Astrocyte (in vitro differentiated cells and primary cell): ENCODE measurements at places on chromosomes 12 and 14. TPM values are rescaled to one million over a fixed set of nuclear protein-coding genes. Genes with fewer than 3 reads are reported as not detected.
A peak's percentile ranks its signal among the peaks of the same experiment; 100 is the strongest.

DNA sequence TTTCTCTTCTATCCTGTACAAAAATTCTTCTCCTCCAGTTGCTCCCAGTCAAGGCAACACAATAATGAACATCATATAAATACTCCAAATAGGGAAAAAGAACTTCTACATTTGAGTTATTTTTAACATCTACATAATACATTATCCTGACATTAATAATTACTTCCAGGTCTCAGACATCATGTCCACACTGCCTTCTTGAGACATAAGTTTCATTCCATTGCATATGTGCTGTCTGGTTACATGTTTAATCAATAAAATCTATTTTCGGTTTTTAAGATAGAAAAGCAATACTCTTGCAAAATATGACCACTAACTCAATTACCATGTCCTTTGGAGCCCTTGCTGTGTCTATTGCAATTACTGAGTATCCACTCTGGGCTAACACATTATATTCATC lies 881.9 kb downstream of the GALC start:
- no peak for DNase-seq

Gene MLF2
- total RNA-seq: 302 and 316 TPM in 2 replicates

- no peak for DNase-seq
These were observed 68.5 kb upstream of the LGR5 start for GRCh38 chr12:71371122-71371521.

GRCh38 chr14:76962303-76962660 lies 66.2 kb downstream of the IRF2BPL start:
- DNase-seq: no peak

Gene NRXN3
- total RNA-seq: 12.6 and 18.0 TPM in 2 replicates

GRCh38 chr14:33315721-33316120 lies 377.0 kb downstream of the NPAS3 start:
- no peak for DNase-seq

GRCh38 chr12:76303989-76304460 lies 44.2 kb downstream of the BBS10 start:
- peak; percentile 37 for DNase-seq

Gene STAC3
- 0.75 and 0.82 TPM in 2 replicates for total RNA-seq

- DNase-seq: no peak
These were observed 127.7 kb downstream of the APAF1 start for GRCh38 chr12:98772818-98773217.

Gene PIWIL1
- total RNA-seq: not detected in 2 replicates

- DNase-seq: peak; percentile 32
These were observed 4.5 kb upstream of the TMEM233 start for GRCh38 chr12:119589097-119589496.

Gene ADAM21
- 0.94 and 1.1 TPM in 2 replicates for total RNA-seq

GRCh38 chr12:33486058-33486457 lies 46.4 kb upstream of the SYT10 start:
- no peak for DNase-seq

DNA sequence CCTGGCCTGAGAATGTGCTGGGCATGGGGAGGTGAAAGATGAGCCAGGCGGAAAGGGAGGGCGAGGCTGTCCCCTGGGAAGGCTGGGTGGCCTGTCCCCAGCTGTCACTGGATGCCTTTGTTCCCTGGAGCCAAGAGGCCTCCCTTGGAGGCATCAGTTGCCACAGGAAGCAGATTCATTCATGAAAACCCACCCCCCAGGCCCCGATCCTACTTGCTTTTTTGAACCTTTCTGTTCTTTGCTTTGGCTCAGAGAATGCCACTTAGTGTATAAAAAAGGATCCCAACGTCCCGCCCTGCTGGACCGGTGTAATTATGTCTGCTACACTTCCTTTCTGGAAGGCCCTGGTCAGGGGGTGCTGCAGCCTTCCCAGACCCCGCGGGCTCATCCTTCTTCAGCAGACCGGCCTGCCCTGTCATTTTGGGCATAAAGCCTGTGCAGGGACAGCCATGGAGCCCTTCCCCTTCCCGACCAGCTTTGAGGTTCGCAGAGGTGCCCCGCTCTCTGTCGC lies 220.2 kb downstream of the SLC41A2 start:
- no peak for DNase-seq

Gene SLC10A1
- total RNA-seq: not detected in 2 replicates

Gene NOVA1
- 8.4 and 8.9 TPM in 2 replicates for total RNA-seq

DNA sequence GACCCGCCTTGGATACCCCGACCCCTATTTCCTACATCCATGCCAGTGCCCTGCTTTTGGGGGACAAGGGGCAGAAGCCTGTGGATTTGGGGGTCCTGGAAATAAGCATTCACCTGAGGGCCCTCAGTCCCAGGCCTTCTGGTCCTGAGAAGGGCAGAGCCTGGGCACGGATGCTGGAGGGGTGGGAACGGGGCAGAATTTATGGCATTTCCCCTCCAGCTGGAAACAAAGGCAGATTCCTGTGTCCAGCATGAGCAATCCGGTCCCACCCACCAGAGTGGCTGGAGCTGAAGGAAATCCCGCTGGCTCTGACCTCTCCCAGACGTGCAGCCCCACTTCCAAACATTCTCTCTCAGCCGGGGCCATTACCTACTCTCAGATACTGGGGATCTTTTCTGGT lies 9.3 kb downstream of the ANKRD33 start:
- DNase-seq: peak; percentile 43

GRCh38 chr14:35138585-35138984 lies 16.2 kb downstream of the PRORP start:
- no peak for DNase-seq

DNA sequence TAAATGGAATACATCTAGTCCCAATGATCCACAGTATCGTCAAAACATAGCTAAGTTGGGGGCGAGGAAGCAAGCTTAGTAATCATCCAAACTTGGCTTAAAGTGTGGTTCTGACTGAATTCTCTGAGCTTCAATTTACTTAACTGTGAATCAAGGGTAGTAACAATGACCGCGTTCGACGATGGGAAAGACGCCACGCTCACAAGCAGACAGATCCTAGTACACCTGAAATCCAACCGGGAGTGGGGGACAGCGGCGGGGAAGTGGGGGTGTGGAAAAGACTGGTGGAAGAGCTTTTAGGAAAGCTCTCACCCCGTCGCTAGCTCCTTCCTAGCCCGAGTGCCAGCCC lies 433 bp downstream of the COX16 start:
- DNase-seq: no peak

DNA sequence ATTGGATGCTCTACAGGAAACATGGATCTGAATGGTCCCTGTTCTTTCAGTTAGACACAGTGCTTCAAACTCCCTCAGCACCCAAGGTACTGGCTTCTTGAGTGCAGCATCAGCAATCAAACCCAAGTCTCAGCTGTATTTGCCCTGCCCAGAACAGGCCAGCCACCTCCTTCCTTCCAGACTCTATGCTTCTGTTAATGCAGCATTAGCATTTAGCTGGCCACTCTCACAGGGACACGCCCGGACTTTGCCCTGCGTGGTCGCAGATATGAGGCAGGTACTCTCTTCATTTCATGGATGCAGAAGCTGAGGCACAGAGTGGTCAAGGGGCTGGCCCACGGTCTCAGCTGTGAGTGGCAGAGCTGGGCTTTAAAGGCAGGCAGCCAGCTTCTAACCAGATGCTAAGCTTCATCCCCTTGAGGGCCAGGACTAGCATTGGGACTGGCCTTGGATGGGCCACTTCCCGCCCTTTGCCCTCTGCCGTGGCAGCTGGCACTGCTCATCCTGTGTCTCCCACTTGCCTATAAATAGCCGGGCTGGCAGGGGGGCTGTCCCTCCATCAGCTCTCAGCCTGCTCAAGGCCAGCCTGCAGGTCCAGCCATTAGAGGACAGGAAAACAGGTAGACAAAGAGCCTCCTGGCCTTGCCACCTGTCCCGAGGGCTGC lies 1.5 kb upstream of the SLC25A47 start:
- DNase-seq: no peak

DNA sequence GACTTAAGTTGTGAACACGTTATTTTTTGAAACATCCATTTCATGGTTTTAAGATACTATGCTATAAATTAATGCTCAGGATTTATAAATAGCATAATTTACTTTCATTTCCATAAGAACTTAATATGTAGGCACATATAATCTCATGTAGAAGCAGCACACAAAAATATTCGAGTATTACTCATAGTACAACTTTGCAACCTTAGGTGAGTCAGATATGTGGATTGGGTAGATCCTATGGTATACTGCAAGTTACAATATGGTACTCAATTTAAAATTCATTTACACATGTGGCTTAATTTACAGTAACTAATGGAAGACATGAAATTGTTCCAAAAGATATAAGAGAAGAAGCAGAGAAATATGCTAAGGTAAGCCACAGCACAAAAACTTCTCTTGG lies 26.0 kb downstream of the PSMA3 start:
- no peak for DNase-seq

Gene CALM1
- 302 and 347 TPM in 2 replicates for total RNA-seq

Gene APOLD1
- total RNA-seq: 0.38 and 0.70 TPM in 2 replicates

DNA sequence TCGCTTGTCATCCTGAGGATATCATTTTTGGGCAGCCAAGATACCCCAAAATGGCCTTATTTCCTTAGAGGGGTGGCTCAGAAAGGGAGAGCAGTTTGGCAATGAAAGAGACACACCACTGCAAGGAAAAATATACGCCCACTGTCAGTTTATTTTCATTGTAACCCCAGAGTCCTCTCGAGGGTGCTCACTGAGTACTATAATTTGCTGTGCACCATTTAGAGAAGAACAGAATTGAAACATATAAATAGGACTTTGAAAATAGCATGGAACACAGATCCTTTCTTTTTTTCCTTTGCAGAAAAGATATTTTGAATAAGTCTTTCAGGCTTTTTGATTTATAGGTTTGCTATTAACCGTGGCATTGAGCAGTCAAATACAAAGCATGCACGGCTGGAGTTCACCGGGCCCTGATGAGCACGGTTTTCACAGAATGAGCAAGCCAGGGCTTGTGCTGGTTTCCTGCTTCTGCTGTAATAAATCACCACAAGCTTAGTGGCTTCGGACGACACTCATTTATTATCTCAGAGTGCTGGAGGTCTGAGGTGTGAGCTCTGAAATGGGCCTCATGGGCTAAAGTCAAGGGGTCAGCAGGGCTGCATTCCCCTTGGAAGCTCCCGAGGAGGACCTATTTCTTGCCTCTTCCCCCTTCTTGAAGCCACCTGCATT lies 152.3 kb downstream of the ZNF664 start:
- DNase-seq: peak; percentile 18

- no peak for DNase-seq
These were observed 19.0 kb downstream of the CORO1C start for GRCh38 chr12:108712165-108712924.

- no peak for DNase-seq
These were observed 1276.4 kb downstream of the SLC16A7 start for GRCh38 chr12:60872219-60872618.

GRCh38 chr12:130031571-130032189 lies 127.9 kb upstream of the TMEM132D start:
- DNase-seq: no peak

DNA sequence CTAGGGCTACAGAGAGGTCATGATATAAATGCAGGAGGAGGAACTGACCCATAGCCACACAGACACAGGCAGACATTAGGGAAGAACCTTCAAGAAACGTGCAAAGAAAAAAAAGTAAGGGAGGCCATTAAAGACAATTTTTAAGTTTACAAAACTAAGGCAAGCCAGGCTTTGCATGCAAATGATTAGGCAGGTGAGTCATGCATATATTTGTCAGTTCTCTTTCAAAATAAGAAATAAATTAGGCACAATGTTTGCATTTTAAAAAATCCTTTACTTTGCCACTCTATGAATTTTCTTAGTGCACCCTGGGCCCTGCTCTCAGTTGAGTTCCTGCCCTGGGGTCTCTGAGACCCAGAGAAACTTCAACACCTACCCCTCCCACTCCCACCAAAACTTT lies 75.0 kb downstream of the PRMT8 start:
- no peak for DNase-seq

GRCh38 chr12:86496595-86496994 lies 240.4 kb upstream of the MGAT4C start:
- DNase-seq: no peak

GRCh38 chr12:101878243-101878821 lies 952 bp downstream of the DRAM1 start:
- DNase-seq: no peak

DNA sequence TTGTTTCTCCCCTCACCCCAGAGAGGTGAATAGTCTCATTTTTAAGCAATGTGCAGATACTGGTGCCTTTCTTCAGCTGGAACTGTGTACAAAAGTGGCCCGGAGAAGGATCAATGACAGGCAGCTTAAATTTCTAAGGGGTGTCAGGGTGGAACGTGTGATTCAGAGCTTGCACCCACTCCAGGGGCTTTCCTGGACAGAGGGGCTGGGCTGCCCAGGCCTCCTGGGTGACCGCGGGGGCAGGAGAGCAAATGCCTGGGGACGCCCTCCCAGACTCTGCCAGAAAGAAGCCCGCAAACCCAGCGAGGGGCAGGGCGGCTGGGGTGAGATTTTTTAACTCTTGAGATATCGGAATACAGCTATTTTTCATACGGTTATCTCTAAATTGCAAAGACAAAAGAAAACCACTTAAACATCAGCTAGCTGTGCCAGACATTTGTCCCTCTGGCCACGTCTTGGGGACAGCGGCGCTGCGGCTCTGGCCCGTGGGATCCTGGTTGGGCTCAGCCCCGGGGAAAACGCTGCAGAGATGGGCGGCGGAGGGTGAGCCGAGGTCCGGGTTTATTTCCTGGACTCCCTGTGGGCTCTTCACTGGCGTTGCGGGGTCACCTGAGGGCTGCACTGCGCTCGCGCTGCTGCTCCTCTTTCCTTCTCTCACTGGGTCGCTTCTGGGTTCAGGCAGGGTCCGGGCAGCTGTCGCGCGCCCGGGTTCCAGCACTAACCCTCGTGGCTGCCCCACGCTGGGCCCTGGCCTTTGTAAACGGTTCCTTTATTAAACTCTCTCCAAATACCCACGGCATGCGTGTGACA lies 35.8 kb downstream of the NFKBIA start:
- no peak for DNase-seq

DNA sequence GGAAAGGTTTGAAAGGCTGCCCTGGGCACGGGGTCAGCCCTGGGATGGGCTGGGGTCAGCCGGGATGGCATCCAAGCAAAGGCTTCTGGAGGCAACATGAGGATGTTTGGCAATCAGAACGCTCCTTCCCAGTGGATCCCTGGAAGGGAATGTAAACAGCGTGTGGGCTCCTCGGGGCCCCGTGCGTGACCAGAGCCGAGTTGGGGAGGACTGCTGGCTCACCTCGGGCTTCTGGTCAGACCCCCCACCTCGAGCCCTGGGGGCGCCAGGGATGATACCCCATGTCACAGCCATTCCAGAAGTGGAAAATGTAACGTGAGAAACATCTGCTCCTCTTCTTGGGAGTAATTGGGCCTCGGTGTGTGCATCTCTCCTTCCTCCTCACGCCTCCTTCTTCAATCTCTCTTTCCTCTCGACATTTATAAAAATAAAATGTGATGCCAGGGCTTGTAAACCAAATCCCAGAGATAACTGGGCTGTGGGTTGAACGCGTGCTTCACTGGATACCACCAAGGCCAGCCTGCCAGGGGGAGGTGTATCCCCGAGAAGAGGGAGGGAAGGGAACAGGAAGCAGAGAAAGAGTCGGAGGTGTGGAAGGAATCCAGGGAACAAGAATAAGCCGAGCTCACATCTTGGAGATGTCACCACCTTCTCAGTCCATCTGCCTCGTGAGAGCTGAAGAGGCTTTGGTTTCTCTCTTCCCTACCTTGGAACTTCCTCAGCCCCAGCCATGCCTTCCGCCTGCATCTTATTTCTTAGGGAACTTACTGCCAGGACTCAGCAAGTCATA lies 144.8 kb downstream of the NUAK1 start:
- DNase-seq: no peak

GRCh38 chr12:49804821-49805220 lies 23.4 kb downstream of the NCKAP5L start:
- DNase-seq: no peak

GRCh38 chr12:129676411-129676810 lies 227.4 kb downstream of the TMEM132D start:
- DNase-seq: no peak

Gene DBX2
- not detected in 2 replicates for total RNA-seq

- peak; percentile 48 for DNase-seq
These were observed 17.5 kb upstream of the GXYLT1 start for GRCh38 chr12:42162193-42162592.
